ENCODE measurements at places on chromosomes 5 and 9.

- DNase-seq, result no peak
Measured at GRCh38 chr9:81088341-81088740, 601.0 kb downstream of the TLE1 start.

GRCh38 chr5:95963650-95964410 lies 2.2 kb upstream of the ELL2 start:
- DNase-seq, result no peak

GRCh38 chr5:132059696-132060500 lies 557 bp upstream of the IL3 start:
- DNase-seq, result no peak

- no peak for DNase-seq
Measured at GRCh38 chr9:88193766-88194165, 55.5 kb upstream of the SPATA31C2 start.

DNA sequence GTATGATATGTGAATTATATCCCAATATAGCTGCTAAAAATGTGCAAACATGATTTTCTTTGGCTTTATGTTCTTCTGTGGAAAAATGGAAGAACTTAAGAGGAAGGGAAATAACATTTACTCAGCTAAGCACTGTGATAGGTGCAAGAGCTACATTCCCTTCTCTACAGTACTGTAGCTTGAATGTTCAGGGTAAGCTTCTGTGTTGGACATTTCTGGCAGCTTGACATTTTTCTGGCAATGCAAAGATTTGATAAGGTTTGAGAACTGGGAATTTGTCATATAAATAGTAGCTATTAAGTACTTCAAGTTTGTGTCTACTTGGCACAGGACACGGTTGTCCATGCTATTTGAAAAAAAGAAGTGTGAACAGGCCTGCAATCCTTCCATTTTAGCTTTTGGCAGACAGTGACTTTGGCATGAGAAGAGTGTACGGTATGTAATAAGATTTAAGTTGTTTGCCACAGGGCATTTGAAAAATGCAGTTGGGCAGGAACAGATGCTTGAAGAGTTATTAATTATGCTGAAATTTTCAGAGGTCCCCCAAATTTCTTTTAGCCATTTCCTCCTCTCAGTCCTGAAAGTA lies 77.6 kb downstream of the KIF4B start:
- DNase-seq, result no peak

DNA sequence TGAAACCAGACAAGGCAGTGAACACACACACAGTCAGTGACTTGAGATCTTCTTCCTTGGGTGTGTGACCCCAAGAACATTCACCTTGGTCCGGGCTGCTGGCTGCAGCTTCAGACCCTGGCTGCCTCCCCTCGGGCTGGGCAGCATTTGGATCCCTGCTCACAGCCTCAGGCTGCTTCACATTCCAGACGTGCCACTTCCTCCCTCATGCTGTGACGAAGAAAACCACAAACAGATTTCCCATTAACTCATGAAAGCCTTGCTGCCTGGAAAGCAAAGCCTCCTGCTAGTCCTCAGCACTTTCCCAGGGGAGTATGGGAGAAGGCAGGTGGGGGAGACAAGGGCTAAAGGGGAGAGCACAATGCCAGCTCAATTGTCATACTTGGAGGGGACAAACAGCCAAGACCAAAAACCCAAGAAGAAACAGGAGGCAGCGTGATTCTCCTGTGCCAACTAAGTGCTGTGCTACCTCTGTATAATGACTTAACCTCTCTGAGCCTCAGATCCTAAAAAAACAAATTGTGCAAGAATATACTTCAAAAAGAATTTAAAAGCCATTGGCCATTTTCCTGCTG lies 594.6 kb upstream of the BRINP1 start:
- DNase-seq, result peak; percentile 88

- no peak for DNase-seq
Measured at GRCh38 chr5:160230686-160231527, 1.6 kb downstream of the FABP6 start.

DNA sequence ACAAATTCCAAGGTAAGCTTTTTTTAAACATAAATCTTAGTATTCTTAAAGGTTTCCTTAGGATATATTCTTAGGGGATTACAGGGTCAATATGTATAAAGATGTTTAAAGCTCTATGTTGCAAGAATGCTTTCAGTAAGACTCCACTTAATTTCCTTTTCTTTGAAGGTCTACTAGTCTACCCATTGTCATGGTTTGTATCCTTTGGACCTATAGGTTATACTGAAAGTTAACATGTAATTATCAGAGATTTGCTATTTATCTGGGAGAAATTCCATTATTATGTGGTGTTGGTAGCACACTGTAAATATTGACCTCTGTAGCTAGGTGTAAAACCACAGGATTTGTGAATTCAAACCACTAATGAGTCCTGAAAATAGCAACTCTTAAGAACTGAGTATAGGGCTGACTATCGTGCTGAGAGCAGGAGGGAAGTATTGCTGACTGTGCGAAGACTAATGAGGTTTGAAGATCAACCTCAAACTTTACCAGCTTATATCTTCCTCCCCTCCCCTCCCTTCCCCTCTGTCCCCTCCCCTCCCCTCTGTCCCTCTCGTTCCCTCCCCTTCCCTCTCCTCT lies 85.6 kb downstream of the GADD45G start:
- DNase-seq, result no peak

DNA sequence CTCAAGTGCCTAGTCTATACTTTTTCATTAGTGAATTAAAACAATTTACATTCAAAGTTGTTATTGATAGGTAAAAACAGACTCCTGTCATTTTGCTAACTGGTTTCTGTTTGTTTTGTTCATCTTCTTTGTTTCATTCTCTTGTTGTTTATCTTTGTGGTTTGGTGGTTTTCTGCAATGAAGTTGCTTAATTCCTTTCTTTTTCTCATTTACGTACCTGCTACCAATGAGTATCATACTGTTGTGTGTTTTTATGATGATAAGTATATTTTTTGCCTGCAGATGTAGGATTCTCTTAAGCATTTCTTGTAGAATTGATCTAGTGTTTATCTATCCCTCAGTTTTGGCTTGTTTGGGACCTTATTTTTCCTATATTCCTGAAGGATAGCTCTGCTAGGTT lies 2230.0 kb downstream of the MAT2B start:
- DNase-seq, result no peak

DNA sequence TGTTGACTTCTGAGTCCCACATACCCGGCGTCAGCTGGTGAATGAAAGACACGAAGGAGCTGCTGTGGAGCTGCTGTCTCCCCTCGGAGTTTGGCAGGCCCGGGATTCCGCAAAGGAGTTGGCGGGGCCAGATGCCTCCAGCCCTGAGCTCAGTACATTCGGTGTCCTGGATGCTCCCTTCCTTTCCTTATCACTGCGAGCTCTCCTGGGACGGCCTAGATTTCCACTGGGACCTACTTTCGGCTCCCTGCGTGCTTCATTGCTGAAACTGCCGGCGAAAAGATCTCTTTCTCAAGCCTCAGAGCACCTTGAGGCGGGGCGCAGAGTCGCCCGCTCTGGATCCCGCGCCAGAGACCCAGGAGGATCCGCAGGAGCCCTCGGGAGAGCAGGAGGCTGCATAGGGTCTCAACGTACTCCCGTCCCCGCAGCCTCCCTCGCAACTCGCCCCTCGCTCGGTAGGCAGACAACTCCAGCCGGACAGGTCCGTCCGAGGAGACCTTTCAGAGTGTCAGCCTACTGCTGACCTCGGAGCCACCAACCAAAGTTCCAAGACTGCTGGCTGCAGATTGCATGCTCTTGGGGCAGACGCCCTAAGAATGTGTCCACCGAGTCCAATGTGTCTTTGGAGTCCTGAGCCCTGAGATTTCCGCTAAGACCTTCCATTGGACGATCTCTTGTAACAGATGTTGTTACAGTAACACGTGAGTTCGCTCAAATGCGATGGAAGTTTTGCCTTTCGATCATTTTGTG lies 6.1 kb downstream of the ANXA2R start:
- DNase-seq, result no peak

- DNase-seq, result no peak
Measured at GRCh38 chr9:35827486-35827885, 1.0 kb downstream of the FAM221B start.

GRCh38 chr9:2208991-2209390 lies 193.8 kb downstream of the SMARCA2 start:
- no peak for DNase-seq

DNA sequence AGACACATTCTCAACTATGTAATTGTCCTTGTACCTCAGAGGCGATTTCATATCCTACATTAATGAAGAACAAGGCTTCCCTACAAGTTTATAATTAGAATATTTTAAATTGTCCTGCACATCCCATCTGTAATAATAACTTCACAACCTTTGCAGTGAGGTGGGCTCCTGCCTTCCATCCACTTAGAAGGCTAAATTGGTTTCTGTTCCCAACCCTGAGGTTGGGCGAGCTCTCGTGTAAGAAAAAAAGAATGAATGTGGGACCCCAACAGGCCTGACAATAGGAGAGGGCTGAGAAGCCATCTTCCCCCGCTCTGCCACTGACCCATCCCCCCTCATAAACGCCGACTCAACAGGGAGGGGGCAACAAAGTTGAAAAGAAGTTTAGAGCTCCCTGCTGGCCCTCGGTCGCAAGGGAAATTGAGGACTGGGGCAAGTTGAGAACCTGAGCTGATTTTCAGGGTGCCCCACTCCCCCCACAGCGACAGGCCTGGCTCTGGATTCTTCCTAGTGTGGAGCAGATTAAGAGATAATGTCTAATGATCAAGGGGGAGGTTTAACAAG lies 9.4 kb downstream of the BARHL1 start:
- no peak for DNase-seq

GRCh38 chr5:58944221-58944620 lies 361.3 kb downstream of the RAB3C start:
- DNase-seq, result no peak

DNA sequence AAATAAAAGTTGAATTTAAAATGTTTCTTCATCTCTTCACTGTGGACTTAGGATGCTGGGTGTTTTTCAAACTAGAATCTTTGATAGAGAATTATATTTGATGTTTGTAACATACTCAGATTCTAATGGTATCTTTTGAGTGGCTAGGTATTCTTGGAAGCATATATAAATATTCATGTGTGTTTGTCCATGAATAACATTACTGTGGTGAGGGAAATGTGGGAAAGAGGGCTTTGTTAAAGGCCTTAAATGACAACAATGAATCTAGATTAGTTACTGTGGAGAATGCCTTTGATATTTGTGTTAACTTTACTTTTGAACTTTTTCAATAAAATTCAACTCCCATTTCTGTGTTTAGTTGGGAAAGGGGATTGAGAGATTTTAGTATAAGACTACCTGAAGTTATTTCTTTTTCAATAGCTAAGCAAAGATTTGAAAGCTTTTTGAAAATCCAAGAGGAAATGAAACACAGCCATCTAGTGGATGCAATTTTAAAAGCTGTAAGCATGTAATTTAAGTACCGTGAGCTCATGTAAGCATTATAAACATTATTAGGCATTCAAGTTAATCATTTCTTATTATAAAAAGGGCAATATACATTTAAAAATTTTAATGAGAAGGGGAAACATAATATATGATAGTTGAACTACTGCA lies 69.6 kb downstream of the CCDC171 start:
- DNase-seq, result no peak

DNA sequence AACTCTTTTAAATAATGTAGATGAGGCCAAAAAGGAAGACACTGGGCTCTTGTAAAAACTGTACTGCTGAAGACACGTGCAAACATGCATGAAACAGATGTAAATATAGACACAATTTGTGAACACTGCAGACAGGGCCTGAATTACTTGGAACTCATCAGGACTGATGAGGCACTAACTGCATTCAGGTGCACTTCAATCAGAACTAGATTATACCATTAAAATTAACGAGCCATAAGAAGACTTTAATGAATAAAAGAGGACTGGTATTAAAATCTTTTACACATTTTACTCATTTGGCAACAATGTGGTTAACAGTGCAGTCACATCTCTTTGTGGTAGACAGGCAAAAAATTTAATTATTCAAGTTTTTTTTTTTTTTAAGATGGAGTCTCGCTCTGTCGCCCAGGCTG lies 13.4 kb upstream of the ZCCHC9 start:
- no peak for DNase-seq

- DNase-seq, result no peak
Measured at GRCh38 chr9:130234340-130235260, 31.0 kb upstream of the HMCN2 start.

DNA sequence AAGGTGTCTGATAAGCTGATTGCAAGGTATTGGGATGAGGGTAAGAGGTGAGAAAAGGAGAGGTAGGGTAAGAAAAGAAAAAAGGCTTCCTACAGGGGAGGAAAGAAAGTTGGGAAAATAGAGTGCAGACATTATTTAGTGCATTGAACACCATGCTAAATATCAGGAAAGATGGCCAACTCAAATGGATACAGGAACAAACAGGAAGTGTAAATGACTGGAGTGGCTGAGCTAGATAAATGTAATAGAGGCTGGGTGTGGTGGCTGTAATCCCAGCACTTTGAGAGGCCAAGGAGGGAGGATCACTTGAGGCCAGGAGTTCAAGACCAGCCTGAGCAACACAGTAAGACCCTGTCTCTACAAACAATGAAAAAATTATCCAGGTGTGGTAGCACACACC lies 32.2 kb downstream of the OTP start:
- no peak for DNase-seq
